NCI-H2081 (cell line): ENCODE measurements at places on chromosomes 11 and 22.

GRCh38 chr11:3219281-3219892 lies 774 bp upstream of the MRGPRG start:
- no peak for DNase-seq

DNA sequence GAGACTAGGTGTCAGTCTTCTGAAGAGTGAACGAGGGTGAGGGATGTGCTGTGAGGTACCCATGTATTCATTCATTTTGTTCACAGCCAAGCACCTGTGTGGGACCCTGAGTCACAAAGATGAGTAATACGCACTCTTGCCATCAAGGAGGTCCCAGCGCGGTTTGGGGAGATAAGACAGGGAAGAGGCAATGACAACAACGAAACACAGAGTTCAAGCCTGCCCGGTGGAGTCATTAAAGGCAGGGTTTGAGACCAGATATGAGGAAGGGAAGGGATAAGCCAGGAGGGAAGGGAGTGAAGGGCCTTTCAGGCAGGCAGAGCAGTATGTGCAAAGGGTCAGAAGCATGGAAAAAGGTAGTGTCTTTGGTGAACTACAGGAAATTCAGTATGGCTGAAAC lies 4.6 kb downstream of the DCHS1 start:
- no peak for DNase-seq

- DNase-seq = no peak
These were observed 7.1 kb downstream of the SNU13 start for GRCh38 chr22:41681616-41682015.

GRCh38 chr11:77223797-77224196 lies 77.7 kb downstream of the GDPD4 start:
- no peak for DNase-seq

DNA sequence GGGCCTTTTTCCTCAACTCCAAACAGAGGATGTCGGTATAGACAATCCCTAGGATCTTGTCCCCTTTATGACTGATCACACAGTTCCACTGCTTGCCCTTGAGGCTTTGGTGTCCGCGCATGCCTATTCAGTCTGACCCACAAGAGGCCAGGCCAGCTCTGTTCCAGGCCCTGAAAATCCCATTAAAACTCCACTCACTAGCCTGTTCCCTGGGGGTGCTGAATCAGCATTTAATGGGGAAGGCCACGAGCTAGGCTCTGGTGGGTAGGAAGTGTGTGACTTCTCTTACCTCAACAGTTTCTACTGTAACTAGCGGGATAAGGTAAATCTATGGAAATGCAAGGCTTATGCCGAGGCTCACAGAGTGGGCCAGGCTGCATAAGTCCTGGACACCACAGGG lies 117.7 kb downstream of the PTPRJ start:
- no peak for DNase-seq

GRCh38 chr11:67391304-67392182 lies at the start of gene RAD9A:
RAD9A (plus strand) TSS chr11:67391986; CDS start chr11:67392045, 59 bp downstream.
- peak; percentile 95 for DNase-seq
